ENCODE measurements at places on chromosomes 1 and 21.

- no peak for DNase-seq
These were observed 9.4 kb downstream of the USP16 start for GRCh38 chr21:29033871-29034270.

GRCh38 chr1:60746278-60746791 lies 336.0 kb upstream of the NFIA start:
- DNase-seq = no peak

DNA sequence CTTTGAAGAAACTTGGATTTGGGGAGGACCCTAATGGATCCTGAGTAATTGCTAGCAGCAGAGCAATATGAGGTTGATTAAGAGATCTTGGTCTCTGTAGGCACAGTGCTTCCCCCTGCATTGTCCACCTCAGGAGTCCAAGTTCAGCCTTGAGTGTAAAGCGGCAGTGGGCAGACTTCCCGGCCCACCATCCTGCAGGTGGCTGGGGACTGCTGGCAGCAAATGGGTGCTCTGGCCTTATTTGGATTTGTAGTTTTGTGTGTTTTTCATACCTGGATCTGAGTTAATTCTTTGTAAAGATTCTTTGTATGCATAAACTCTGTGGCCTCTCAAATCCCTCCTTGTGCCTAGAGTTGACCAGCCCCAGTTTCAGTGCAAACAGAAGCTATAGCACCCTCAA lies 7.6 kb downstream of the BARHL2 start:
- DNase-seq = no peak

DNA sequence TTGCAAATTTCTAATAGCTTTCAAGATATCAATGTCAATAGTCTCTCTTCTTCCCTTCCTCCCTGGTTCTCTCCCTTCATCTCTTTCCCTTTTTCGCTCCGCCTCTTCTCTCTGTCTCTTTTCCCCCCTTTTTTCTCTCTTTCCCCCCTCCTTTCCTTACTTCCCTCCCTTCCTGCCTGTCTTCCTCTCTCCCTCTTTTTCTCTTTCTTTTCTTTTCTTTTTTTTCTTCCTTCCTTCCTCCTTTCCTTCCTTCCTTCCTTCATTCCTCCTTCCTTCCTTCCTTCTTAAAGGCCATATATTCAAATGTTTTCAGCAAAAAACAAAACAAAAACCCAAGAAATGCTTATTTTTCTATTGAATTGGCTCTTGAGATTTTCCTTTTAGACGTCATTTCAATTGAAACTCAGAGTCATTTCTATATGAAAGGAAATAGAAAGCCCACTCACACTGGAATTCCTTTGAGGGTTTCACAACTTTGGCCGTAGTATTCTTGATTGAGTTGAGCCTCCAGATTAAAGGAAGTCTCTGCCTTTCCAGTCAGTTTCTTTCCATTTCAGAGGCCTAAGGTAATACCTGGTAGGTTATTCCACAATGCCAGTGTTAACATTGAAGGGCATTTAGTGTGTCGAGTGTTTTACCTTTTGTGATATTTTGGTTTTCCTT lies 551.5 kb downstream of the LMO4 start:
- DNase-seq = no peak

DNA sequence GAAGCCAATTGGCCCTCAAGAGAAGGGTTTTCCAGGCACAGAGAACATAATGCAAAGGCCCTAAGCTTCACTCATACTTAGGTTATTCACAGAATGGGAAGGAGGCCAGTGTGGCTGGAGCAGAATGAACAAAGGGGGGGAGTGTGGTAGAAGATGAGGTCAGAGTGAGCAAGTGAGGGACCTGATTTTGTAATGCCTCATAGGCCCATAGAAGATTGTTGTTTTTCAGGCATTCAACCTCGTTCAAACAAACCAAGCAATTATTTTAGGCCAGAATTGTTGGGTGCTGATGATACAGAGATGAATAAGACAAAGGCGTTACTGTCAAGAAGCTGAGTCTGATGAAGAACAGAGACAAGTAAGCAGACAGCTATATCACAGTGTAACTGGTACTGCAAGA lies 54.5 kb upstream of the RAP1A start:
- DNase-seq = no peak

DNA sequence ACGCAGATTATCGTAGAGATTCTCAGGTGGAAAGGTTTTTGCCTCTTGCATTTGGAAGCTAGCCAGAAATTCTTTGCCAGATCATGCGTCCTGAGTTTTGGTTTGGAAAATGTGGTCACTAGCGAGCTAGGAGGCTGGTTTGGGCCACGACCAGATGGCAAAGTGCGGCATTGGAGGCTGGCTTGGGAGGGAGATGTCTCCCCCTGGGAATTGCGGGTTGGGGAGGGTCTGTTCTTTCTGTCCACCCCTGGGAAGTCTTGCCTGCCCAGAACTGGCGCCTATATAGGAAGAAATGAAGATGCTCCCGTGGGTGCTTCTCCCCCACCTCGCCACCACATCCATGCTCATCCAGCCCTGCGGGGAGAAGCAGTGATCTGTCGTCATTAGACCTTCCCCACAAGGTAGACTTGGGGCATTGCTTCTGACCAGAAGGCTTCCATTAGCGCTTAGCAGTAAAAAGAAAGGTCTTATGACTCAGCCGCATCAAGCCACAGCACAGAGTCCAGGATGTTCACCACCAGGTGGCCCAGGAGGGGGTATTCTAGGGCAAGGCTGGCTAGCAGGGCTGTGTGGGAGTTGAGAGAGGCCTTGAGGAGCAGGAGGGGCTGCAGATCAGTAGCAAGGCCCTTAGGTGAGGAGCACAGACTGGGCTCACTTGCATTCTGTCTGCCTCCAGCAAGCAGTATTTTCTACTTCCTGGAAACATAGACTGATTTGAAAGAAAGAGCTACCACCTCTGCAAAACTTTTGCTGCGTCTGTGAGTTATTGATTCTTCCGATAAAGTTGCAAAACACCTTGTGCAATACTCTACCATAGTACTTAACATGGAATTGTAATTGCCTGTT lies 1.5 kb upstream of the PTP4A2 start:
- peak; percentile 76 for DNase-seq

DNA sequence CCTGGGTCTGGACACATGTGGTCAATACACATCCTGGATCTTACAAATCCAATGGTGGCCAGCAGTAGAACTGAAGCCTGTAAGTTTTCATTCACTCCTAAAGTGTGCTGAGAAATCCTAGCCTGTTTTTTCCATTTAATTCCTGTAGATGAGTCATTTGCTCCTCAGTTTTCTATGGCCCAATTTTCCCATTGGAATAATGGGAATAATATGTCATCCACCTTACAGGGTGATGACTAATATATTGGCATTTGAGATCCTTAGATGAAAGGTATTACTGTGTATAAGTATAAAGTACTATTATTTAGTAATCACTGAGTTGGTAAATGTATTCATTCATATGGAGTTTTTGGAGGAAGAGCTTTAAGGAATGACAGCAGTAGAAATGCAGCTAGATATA lies 89.7 kb upstream of the ADAR start:
- no peak for DNase-seq

GRCh38 chr1:36663772-36664430 lies 181.2 kb upstream of the CSF3R start:
- DNase-seq = no peak

GRCh38 chr1:1041092-1041523 lies 21.2 kb downstream of the AGRN start:
- DNase-seq = no peak

DNA sequence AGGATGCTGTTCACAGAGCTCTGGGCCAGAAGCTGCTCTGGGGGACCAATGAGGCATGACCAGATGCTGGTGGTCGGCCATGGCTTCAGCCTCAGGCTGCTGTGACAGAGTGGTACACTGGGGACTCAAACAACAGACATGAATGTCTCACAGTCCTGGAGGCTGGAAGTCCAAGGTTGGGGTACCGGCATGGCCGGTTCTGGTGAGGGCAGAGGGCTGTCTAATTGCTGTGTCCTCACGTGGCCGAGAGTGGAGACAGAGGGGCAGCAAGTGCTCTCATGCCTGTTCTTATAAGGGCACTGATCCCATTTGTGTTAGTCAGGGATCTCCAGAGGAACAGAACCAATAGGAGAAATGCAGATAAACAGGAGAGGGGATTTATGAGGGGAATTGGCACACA lies 253.5 kb upstream of the C1orf174 start:
- no peak for DNase-seq

GRCh38 chr1:188489336-188490112 lies 1660.8 kb downstream of the PLA2G4A start:
- DNase-seq = no peak

DNA sequence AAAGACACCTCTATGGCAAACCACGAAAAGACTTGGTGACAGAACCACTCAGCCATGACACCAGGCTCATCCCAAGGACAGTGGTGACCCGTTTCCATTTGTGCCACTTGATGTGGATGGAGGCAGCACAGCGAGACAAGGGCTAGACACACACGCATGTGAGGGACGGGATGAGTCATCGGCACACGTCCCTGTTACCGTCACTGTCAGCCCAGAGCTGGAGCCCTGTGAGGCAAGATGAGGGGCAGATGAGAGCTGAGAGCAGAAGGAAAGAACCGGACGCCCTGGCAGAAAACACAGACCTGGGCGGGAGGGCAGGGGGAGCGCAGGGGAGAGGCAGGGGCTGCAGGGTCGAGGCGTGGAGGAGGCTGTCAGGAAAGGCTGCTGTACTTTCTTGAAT lies 57.8 kb downstream of the SIK1 start:
- no peak for DNase-seq

- DNase-seq = no peak
These were observed 40.9 kb downstream of the ALPL start for GRCh38 chr1:21550097-21550496.
